Stimulated activated CD4-positive, alpha-beta T cell treated with anti-CD3 and anti-CD28 coated beads, Interleukin-1b, Interleukin-23, amount 100 ng/mL, for 24 hours (primary cell): ENCODE measurements at places on chromosomes 1 and 21.

DNA sequence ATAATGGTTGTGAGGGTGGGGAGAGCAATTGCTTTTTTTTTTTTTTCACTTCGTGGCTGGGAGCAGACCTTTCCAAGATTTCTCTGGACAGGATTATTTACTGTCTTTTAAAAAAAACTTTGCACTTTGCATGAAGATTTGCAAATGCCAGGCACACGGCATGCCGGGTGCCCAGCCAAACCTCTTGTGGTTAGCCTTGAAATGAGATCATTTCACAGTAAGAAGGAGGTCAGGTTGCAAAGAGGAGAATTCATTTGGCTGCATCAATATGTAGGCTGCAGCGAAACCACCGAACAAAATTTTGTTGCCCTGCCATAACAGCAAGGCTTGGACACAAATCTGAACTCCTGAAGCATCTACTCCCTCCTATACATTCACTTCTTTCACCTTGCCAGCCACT lies 36.5 kb upstream of the KCND3 start:
- no peak for DNase-seq

- no peak for DNase-seq
These were observed 24.8 kb downstream of the RSPH1 start for GRCh38 chr21:42471206-42471605.

GRCh38 chr1:84253891-84254290 lies 47.6 kb upstream of the SAMD13 start:
- DNase-seq = no peak

GRCh38 chr21:45334134-45334533 lies 46.4 kb upstream of the POFUT2 start:
- no peak for DNase-seq

DNA sequence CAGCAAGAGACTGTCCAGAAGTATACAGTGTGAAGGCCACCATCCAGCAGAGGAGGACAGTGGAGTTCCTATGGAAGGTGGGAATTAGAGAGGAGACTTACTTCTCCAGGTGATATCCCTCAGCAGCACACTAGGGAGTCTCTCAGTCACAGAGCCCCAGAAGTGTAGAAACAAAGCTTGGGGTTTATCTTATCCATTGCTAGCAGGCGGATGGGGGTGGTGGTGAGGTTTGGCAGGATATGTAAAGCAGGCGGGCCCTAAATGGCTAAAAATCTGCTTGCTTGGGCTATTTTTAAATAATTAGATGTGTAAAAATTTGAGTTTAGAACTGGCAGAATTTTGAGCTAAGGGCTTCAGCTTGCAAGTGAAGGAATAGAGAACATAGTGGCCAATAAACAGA lies 50.1 kb upstream of the RGS18 start:
- DNase-seq = no peak

- no peak for DNase-seq
These were observed 16.7 kb upstream of the DISP1 start for GRCh38 chr1:222798116-222798515.

- DNase-seq = no peak
These were observed 103.1 kb downstream of the GALNT2 start for GRCh38 chr1:230170153-230170547.
